ENCODE measurements at places on chromosomes 11 and 22.

DNA sequence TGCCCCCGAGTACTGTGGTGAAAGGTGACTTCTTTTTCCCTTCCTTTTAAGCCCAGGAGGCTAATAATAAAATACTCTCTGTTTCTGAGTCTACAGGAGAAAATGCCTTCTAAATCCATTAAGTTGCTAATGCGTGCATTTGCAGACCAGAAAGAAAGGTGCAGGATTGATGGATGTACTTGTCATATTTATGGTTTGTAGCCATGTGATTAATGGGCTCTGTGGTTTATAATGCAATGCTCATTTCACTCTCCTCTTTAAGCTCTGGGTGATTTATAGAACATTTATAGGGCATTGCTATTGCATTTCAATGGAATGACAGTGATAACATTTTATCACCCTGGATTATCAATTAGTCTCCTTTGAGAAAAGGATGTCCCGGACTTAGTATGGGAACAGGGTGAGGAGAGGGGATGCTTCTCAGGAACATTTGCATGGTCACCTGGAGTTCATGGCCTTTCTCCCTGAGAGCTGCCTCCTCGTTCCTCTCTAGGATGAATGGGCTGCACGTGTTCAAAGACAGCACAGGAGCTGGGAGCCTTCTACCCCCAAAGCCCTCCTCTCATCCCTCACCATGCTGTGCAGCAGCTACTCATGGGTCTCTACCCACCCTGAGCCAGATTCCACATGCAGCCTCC, 82.8 kb upstream of the HMGXB4 start:
- DNase-seq = no peak

GRCh38 chr22:40628354-40629042, 8.0 kb downstream of the MRTFA start:
- no peak for DNase-seq

DNA sequence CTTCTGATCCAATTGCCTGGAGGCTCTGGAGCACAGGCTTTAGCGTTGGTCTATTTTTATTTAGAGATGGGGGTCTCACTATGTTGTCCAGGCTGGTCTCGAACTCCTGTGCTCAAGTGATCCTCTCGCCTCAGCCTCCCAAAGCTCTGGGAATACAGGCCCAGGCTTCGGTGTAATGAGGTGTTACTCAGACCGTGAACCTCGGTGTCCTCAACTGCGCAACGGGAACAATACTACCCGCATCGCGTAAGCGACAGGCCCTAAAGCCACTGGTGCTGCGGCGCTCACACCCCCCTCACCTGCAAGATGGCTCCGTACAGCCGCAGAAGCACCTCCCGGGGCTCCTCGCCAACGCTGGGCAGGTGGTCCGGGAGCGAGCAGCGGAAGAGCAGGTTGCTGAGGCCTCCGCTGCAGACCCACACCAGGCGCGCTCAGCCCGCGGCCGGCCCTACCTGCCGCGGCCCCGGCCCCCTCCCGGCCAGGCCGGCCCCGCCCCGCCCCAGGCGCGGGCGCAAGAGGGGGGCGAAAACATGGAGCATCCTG, 628 bp downstream of the CHKB start:
- DNase-seq = peak; percentile 25

- DNase-seq = no peak
Measured at GRCh38 chr22:41935015-41935351, 8.4 kb upstream of the TNFRSF13C start.

- DNase-seq = no peak
Measured at GRCh38 chr11:86162239-86162638, 82.3 kb upstream of the EED start.

DNA sequence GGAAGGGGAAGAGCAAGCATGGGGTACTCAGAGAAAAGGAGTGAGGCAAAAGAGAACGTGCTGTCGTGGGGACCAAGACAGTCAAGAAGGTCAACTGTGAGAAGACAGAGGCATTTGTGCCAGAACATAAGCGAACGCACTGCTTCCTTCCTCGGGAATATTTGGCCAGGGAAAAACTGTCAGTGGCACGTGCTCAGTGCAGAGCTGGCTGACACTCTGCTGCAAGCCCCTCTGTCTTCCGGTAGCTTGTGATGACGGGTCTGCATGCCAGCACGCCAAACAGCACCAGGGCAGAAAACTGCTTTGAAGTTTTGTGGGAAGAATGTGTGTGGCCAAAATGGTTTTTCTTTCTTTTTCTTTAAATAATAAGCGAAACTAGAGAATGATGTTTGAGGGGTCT, 60.6 kb downstream of the SMCO4 start:
- DNase-seq = no peak

DNA sequence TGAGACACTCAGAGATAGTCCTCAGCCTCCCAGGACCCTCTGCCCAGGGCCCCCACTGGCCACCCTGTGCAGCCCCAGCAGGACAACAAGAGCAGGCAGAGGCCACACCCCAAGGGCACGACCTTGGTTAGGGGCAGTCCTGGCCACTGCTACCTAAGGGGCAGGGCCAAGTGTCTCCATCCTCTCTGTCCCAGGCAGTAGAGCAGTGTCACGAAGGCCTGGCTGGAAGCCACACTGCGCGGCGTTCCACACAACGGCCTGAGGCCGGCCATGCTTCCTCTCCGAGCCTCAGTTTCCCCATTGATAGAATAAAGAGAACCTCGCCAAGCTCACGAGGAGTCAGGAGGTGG, 1074.3 kb downstream of the BRD1 start:
- DNase-seq = no peak

DNA sequence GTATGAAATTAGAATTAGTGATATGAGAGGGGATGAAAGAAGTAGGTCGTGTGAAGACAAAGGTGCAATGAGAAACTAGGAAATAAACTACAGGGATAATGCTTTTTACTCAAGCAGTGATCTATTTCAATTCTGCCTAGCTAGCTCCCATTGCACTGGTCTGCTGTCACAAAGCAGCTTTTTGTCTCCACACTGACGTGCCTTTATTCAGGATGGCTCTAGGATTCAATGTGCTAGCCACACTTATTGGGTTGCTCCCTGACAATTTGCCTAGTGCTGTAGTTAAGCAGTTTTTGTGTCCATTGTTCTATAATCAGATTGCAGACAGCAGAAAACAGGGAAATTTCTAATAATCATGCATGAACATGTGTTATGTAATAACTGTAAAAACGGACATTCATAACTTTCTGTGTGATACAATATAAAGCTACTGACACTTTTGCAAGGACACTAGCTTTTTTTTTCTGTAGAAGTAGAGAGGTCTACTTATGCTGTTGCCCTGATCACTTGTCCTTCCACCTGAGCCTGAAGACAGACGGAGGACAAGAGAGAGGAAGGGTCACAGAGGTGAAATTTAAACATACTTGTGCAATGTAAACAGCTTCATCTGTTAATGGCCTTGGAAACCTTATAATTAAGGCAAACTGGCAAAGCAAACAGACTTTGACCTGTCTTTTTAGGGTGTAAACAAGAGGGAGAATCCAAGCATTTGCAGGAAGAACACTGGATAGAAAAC, 269.6 kb downstream of the LRRC4C start:
- DNase-seq = no peak

DNA sequence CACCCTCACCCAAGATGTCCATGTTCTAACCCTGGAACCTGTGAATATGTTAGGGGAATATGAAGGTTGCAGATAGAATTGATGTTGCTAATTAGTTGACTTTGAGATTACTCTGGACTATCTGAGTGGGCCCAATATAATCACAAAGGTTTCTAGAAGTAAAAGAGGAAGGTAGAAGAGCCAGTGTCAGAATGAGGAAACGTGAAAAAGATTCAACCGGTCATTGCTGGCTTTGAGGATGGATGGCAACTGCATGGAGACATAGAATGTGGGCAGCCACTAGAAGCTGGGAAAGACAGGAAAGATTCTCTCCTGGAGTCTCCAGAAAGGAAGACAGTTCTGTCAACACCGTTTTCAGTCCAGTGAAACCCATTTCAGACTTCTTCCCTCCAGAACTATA, 86.6 kb downstream of the CLPB start:
- no peak for DNase-seq

DNA sequence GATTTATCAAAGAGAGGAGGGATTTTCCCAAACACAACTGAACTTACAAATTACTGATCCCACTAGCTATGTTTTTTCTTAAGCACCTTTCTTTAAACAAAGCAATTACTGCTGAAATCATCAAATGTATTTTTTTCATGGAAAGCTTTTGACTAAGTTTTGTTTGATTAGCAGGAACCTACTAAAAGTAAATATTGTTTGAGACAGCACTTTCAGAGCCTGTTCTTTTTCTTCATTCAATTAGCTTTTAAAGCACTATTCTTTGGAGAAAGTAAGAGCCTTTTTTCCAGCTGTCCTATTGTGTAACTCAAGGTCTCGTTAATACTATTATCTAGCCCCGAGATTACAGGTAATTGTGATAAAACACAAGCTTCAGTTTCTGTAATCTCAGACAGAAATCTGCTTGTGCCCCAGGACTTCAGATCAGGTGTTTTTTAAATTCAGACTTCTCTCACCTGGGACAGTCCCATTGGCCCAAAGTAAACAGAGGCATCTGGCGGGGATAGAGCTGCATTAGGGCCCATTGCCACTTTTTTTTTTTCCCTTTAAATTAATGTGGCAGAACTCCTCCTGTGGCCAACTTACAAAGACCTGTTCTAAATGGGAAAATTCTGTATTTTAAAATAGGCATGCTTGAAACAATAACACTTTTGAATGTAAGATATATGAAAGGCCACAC, 11.0 kb downstream of the CSTPP1 start:
- DNase-seq = no peak

DNA sequence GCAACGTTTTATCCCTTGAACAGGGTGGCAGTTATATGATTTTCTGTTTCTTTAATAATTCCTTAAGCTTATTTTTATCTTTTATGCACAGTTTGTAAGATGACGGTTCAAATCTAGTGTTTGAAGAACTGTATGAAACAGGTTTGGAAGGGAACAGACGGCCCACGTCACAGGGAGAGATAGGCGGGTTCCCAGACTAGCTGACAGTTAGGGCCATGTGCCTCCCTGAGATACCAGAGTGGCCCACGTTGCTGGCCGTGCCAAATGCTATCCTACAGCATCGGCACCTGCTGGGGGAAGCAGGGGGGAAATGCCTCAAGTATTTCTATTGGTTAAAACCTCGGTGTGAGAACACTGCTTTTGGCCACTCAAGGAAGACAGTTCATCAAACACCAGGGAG, 50.2 kb upstream of the BID start:
- DNase-seq = no peak

DNA sequence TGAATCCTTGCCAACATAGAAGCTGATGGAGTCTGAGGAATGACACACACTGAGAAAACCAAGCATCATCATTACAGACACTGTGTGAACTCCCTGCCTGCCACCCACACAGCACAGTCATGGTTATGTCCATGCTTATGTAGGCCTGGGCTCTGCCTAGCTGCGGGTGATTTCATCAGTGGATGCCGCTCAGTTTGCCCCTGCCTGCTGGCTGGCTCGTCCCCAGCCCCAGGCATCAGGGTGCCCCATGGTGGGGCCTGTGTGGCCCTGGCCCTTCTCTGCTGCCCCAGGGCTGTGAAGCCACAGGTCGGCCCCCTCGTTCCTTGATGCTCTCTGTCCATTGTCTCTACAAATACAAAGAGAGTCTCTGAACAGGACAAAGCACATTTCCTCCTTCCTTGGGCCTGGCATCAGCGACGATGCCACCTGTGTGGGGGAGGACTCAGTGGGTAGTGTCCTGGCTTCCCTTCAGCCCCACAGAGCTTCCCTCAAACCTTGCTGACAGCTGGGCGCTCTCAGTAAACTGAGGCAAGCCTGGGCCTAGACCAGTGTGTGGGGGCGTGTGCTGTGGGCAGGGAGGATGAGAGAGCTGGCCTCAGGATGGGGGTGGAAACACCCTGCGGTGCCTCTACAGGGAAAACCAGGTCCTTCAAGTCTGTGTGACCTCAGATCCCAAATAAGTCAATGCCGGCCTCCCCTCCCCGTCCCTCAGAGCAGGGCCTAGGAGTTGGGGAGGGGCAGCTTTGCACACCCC, 20.0 kb upstream of the TUB start:
- DNase-seq = no peak

DNA sequence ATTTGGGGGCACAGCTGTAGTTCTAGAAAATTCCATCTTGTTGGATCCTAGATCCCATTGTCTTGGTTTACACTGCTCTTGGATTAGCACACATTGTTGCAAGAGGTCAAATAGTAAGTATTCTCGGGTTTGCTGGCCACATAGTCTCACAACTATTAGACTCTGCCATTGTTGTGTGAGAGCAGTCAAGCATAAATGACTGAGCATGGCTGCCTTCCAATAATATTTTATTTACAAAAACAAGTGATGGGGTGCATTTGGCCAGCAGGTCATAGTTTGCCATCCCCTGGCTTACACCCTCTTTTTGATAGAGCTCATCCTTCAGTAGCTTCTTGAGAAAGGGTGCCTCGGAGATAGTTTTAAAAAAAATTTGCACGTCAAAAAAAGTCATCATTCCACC, 77.9 kb upstream of the ALX4 start:
- DNase-seq = no peak

DNA sequence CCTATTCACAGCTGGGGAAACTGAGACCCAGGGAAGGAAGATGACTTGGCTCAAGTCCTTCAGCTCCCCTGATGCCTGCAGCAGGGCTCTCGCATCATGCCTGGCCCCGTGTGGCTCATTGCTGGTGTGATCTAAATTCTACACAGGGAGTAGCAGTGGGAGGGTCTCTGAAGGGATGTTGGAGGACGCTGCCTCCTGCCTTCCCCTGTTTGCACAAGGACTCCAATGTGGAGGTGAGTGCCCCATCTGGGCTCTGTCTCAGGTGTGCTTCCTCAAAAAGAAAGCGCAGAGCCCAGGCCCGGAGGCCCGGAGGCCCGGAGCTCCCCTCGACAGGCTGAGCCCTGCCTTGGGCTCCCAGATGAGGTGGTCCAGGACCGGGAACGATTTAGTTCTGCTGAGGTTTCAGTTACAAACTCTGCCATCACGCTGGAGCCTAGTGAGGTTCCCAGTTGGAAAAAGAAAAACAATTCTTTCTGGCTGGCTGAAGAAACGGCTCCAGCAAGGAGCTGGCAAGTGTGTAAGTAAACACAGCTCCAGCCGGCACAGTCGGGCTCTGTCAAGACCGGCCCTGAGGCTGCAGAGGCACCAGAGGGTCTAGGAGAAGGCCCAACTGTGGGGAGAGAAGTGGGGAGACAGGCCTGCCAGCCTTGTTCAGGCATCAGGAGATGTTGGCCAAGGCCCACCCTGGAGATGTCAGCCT, 49.8 kb downstream of the NAT10 start:
- no peak for DNase-seq

DNA sequence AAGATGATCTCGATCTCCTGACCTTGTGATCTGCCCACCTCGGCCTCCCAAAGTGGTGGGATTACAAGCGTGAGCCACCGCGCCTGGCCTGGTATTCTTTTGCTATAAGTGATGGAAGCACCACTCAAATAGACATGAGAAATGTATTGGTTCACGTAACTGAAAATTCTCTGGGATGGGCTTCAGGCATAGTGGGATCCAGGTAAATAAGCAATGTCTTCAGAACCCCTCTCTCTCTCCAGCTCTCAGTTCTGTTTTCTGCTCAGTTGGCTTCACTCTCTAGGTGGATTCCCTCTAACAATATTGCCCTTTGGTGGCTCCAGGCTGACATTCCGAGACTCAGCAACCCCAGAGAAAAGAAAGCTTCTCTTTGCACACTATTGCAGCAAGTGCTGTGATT, 889 bp upstream of the LHFPL7 start:
- no peak for DNase-seq

GRCh38 chr11:76806131-76806530, 23.0 kb downstream of the TSKU start:
- no peak for DNase-seq

GRCh38 chr11:126997196-126997595, 3.4 kb downstream of the KIRREL3 start:
- DNase-seq = no peak
